ENCODE measurements at places on chromosomes 13 and 19.

DNA sequence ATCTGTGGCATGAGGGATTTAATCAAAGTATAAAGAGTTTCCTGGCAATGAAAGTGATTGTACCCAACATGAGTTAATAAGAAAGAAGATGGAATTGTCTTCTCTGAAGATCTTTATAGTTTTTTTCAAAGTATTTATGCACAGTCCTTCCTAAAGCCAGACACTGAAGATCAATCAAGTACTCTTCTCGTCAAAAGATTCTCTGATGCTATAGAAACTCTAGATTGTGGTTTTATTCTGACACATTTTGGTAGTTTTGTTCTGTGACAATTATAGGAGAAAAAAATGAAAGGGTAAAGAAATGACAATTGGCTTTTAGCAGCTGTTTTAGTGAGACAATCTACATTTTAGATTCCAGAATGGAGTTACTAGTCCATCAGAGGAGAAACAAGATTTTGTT, 10.4 kb upstream of the ENOX1 start:
- DNase-seq: no peak

DNA sequence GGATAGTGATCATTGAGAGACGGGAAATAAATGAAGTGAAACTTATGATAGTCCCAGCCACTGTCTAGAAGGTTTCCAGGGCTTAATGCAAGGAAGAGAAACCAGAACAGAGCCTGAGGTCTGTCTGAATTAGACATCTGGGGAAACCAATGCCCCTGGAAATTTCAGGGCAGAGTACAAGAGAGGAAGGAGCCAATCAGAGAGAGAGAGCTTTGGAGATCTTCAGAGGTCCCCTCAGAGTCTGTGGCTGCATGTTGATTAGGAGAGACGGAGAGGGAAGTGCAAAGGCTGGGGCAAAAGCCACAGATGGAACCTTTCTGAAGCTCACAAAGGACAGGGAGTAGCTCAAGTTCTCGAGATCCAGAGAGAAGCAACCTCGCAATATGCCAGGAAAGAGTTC, 378.0 kb downstream of the DNAJC15 start:
- no peak for DNase-seq

GRCh38 chr19:46974181-46974580, 45.5 kb upstream of the NPAS1 start:
- no peak for DNase-seq

GRCh38 chr19:46299004-46299509, 2.2 kb downstream of the HIF3A start:
- DNase-seq: peak; percentile 91

GRCh38 chr19:38667661-38668171, 20.3 kb downstream of the ACTN4 start:
- no peak for DNase-seq

DNA sequence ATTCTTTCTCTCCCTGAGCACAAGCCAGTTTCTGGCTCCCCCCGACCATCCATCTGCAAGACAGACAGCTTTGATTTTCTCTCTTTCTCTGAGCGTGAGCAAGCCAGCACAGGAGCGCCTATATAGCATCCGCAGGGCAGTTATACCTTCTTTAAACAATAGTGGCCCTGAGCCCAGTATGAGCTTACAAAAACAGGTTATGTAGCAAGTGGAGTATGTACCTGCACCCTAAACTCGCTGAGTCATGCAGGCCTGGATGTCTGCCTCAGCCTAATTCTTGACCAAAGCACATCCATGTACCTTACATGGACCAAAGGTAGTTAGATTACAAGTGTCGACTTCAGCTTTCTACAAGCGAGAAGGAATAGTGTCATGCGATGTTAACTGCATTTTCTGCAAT, 61.7 kb downstream of the RAP2A start:
- DNase-seq: no peak

- no peak for DNase-seq
Measured at GRCh38 chr13:96034662-96035061, 18.5 kb downstream of the UGGT2 start.

GRCh38 chr13:76800943-76801342, 85.3 kb downstream of the KCTD12 start:
- DNase-seq: no peak

DNA sequence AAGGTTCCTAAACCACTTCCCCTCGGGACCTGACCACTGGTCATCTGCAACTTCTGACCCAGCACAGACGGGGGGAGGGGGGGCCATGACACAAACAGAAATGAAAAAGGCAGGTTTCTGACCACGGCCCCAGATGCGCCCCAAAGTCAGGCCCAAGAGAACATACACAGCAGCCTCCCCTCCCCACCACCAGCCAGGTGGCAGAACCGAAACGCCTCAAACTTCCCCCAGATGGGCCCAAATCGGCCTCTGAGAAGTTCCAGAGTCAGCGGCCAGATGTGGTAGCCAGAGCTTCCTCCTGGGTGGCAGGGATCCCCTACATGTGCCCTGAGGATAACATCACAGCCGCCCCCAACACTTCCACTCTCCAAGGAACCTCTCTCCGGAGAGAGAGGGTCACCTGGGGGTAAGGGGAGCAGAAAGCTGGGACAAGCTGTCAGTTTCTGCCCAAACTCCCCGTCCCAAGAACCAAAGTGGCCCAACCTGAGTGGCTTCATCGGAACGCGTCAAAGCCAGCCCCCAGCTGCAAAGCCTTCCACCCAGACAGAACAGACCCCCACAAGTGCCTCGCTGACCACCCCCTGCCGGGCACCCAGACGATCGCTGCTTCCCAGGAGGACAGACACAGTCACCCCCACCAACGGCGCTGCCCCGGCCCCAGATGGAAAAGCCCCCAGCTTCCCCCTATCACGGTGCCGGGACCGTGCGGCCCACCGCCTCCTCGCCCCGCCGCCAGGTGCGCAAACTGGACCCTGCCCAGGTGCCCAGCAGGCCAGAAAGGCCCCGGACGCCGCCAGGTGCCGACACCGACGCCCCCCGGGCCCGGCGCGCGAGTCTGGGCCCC, 800 bp downstream of the ELL start:
- no peak for DNase-seq

DNA sequence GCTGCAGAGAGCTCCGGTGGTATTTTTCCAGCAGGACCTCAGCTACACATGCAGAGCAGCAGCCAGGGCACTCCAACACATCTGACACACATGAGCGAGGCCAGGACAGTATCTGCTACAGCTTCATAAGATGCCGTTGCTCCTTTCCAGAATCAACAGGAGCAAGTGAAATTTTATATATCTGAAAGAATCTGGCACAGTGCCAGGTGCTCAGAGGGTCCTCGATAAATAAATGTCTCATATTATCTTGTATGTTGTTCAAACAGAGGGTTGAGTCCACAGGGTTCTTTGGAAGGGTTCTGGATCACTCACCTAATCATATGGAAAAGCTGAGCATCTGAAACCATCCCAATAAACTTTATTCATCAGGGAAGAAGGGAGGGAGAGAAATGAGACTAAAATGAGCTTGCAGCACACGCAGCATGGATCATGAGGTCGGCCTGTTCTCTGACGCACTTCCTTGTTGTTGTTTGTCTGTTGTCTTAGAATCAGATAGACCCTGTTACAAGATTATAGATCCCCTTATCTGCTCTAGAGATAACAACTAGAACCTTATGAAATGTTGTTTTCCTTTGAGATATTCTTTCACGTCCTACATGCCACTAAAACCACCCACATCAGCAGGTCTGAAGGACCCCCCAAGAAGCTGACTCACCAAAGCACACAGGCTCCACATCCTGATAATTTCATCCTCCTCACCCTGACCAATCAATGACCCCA, 3.2 kb upstream of the METTL21C start:
- no peak for DNase-seq

- DNase-seq: no peak
Measured at GRCh38 chr13:46516599-46517338, 36.2 kb upstream of the LRCH1 start.

- DNase-seq: no peak
Measured at GRCh38 chr19:917323-918151, at the start of gene KISS1R. Gene KISS1R (plus strand): TSS chr19:917333. CDS start chr19:917503, 170 bp downstream.

- DNase-seq: no peak
Measured at GRCh38 chr19:28956961-28957360, 256.0 kb downstream of the UQCRFS1 start.

GRCh38 chr13:20294497-20294896, 62.4 kb upstream of the GJB6 start:
- DNase-seq: no peak
